ENCODE measurements at places on chromosomes 7 and 10.

- DNase-seq = no peak
Observed at GRCh38 chr7:136290351-136290750, 313.2 kb upstream of the MTPN start.

- DNase-seq = no peak
Observed at GRCh38 chr10:104928734-104929133, 287.6 kb downstream of the SORCS3 start.

DNA sequence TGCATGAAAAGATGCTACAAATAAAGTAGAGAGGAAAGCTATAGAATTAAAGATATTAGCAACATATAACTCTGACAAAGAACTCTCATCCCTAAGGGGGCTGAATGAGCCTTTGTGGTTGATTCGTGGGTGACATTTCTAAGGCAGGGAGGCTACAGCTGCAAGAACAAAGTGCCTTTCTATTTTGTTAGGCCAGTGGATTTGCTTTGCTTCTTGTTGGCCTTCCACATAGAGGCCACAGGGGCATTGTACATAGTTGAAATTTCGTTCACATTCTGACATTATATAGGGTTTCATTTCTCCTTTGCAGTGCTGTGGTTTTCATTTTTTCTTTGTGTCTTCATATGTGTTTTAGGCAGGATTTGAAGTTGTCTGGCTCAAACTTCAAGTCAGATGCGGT lies 819.2 kb upstream of the C7orf33 start:
- DNase-seq = no peak

GRCh38 chr7:137441451-137441850 lies 97.9 kb upstream of the PTN start:
- DNase-seq = no peak

- no peak for DNase-seq
Observed at GRCh38 chr10:113947184-113948041, 93.0 kb downstream of the NHLRC2 start.

DNA sequence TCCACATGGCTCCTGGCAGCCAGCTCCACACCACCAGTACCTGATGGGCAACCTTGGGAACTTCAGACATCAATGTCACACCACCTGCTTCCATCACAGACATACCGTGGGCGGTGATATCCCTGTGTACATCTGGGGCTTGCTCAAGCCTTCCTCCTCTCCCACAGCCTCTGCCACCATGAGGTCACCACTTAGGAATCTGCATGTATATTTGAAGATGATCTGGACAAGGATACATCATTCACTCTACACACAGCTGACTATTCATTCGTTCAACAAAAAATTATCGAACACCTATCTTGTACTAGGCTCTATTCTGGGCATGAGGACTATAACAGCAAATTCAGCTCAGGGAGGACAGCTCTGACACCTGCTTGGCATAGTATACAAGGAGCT lies 6.8 kb downstream of the DLG5 start:
- DNase-seq = no peak

DNA sequence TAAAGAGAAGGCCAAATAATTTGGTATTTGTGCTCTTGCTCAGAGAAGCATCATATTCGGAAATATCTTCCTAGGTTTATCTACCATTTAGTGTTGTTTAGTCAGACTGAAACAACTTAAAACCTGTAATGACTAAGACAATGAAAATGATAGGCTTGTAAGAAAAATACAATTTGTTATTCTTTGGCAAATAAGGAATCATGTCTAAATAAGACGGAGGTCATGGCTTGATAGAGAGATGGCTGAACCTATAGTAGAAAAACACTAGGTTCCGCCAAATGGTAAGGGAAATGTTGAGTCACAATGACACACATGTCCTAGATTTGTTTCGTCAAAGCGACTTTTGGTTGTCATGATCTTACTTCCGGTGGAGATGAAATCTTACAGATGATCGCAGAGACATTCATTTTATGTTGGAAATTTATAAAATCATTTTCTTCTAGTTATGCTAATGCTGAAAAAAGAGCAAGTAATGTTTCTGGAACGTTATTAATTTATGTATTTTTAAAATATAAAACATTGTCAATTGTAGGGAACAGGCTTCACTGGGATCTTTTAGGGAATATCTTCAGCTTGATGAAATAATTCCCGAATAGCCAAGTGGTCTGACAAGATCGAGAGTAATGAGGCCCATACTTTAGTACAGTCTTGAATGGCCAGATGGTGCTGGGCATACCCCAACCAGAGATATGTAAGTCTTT lies 1.0 kb downstream of the SRGN start:
- no peak for DNase-seq

Measured in NCI-H1694 treated with DMSO at 0.1 percent for 48 hours (cell line).